ENCODE measurements at places on chromosomes 16 and 17.

DNA sequence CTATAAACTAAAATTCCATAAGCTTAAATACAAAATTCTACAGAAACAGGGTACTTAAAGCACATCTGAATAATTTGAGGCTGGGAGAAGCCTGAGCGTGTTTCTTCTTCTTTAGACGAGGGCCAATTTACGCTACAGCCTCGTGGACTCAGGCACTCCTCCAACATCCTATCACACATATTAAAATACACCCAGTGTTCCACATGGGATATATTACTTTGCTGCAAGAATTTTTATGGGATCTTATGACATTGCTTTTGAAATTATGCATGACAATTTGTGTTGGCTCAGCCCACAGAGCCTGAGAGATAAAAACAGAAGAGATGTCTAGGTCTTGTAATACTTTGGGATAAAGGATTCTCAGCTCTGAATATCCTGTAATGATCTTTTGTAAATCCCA lies 3.5 kb upstream of the TANGO6 start:
- no peak for DNase-seq

DNA sequence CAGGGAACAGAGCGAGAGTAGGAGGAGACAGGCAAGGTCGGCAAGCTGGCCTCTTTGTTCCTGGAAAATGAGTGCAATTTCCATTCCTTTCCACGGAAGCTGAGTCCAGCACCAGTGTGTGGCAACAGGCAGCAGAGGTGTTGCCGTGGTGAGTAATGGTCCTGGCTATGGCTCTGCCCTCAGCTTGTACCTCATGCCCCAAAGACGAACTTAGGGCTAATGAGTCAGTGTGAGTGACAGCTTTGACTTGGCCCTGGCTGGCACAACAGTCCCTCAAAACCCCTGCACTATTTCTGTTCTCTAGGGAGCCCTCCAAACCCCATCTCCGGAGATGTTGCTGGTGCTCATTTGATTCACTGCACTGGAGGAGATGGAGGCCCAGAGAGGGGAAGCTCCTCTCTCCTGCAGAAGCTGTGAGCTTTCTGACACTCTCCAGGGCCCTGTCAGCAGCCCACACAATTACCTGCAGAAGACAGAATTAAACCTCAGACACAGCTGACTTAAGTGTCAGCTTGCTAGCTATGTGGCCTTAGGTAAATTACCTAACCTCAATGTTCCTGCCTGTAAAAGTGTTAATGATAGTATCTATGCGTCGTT lies 129.9 kb downstream of the TMEM132E start:
- no peak for DNase-seq

GRCh38 chr17:64507413-64507782 lies 621 bp downstream of the CEP95 start:
- DNase-seq = no peak

GRCh38 chr17:49748223-49748622 lies 15.7 kb downstream of the FAM117A start:
- DNase-seq = no peak

DNA sequence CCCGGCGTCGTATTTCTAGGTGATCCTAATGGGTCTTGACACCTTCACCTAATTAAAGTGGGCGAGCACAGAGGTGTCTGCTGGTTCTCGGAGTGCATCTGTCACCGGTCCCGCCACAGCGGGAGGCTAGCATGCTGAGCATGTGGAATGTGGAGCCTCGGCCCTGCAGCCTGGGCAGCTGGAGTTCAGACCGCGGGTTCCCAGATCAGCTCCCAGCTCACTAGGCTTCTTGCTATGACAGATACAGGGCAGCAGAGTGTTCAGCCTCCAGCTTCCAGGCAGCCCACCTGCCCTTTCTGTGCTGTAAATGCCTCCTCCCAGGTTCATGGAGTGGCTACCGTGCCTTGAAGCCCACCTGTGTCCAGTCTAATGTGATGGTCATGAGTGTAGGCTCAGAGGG lies 166.7 kb downstream of the CPPED1 start:
- DNase-seq = no peak

- DNase-seq = no peak
Observed at GRCh38 chr17:20225162-20226115, 216.3 kb downstream of the SPECC1 start.

DNA sequence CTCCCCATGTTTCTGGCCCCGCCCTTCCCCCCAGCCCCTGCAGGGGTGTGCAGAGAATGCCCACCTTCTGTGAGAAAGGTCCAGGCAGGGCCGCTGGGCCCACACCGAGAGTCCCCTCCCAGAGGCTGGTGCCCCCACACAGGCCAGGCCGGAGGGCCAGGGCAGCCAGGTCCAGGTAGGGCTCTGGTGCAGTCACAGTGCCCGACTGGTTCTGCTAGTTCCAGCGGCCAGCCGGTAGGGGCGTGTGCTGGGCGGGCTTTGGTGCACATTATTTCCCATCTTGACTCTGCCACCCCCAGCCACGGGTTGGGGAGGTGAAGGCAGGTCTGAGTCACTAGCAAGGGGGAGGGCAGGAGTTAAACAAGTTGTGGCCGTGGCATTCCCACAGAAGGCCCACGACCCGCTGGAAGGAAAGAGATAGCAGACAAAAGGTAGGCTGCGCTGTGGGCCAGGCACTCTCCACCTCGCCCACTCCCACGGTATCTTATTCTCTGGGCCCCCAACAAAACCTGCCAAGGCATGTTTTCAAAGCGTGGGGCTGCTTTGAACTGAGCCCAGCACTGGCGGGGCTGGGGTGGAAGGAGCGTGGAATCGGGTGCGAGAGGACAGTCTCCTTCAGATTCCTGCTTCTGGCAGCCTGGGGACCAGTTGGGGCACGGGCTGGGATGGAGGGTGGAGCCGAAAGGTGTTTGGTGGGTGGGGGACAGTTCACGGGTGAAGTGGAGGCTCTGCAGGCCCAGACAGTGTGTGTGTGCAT lies 1.9 kb downstream of the EPN3 start:
- DNase-seq = no peak

- DNase-seq = peak; percentile 66
Observed at GRCh38 chr17:8997994-8998628, 23.2 kb upstream of the NTN1 start.

DNA sequence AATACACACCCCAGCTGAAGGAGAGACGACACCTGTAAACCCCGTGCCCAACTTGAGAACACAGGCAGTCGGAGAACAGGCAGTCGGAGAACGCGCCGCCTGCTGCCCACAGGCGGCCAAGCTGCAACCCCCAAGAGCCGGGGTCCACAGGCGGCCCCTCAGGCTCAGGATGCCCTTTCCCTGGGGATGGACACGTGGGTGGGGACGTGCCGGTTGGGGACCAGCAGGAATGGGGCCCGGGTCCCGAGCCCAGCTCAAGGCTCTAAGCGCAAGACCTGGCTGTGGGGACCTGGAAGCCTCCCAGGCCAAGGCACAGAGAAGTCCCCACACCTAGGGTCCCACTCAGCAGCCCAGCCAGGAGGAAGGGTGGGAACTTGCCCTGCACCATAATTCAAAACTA lies 79.5 kb upstream of the GNG13 start:
- no peak for DNase-seq

GRCh38 chr17:55629995-55630394 lies 92.7 kb downstream of the TMEM100 start:
- DNase-seq = no peak

DNA sequence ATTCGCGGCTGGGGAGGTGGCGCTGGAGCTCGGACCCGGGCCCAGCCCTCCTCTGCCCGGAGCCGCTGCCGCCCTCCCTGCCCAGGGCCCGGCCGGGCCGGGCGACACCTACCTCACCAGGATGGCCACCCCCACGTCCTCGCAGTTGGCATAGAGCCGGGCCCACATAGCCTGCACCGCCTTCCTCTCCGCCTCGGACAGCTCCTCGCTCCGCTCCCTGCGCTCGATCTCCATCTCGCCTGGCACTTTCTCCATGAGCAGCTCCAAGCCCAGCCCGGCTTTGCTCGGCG lies 276 bp downstream of the CYGB start:
- DNase-seq = no peak

GRCh38 chr16:80981103-80981502 lies 25.6 kb downstream of the CMC2 start:
- DNase-seq = no peak

GRCh38 chr17:34156741-34157589 lies 98.1 kb upstream of the CCL2 start:
- no peak for DNase-seq

GRCh38 chr17:18380471-18381157 lies 3.0 kb downstream of the EVPLL start:
- no peak for DNase-seq

- DNase-seq = no peak
Observed at GRCh38 chr17:18116078-18116477, 7.5 kb downstream of the MYO15A start.

DNA sequence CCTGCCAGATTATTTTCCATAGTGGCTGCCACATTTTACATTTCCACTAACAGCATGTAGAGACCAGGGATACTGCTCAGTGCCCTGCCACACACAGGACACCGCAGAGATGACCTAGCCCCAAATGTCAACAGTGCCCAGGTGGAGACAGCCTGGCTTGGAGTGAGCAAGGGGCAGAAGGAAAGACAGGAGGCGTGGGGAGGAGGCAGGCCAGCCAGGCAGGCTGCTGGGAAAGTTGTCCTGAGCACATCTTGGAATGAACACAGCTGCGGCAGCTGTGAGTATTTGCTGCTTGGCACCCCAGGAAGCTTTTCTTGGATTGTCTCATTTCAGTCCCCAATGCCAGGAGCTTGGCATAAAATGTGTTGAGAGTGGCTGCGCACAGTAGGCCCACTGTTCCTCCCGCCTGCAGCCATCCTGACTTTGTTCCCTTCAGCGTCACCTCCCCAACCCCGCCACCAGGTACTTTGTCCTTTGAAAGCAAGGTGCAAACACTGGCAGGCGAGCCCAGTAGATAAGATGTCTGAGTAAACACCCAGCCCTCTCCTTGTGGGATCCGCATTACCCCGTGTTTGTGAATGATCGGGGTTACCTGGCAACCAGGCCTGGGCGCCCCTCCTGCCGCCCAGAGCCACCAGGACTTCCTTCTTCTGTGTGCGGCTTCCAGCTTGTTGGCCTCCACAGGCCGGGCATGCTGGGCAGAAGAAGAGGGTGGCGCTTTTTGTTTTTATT lies 114.0 kb downstream of the CMIP start:
- DNase-seq = no peak

DNA sequence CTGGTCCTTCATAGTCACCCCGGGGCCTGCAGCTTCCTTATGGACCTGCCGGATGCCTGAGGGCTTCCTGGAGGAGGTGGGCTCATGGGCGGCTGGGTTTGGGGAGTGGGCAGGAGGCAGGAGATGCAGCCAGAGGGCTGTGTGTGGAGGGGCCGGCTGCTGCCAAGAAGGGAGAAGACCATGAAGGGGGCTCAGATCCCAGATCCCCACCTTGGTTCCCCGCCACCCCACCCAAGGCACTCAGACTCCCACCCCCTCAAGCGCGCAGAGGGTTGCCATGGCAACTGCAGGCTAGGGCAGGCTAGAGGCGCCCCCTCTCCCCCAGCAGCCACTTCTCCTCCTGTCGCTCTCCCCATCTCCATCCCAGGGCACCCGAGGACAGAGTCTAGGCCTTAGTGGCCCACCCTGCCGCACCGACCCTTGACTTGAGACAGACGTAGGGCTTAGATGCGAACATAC lies 104.5 kb downstream of the CRLF3 start:
- no peak for DNase-seq

GRCh38 chr17:9529033-9529700 lies 46.5 kb downstream of the STX8 start:
- DNase-seq = no peak

- DNase-seq = no peak
Observed at GRCh38 chr17:64335486-64335885, 55.2 kb downstream of the PECAM1 start.

- DNase-seq = no peak
Observed at GRCh38 chr16:75114179-75114945, 2.2 kb downstream of the LDHD start.

- no peak for DNase-seq
Observed at GRCh38 chr16:72723781-72724180, 324.1 kb downstream of the ZFHX3 start.

DNA sequence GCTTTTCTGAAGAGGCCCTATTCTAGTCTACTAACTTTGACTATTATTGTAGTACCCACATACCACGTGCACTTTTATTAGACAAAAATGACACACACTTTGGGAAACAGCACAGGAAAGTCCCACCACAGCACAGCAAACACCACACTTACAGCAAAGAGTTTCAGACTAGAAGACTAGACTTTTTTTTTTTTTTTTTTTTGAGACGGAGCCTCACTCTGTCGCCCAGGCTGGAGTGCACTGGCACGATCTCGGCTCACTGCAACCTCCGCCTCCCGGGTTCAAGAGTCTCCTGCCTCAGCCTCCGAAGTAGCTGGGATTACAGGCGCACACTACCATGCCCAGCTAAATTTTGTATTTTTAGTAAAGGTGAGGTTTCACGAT lies 20.1 kb downstream of the YWHAE start:
- no peak for DNase-seq

- DNase-seq = no peak
Observed at GRCh38 chr16:14110728-14111251, 39.7 kb downstream of the MRTFB start.

- no peak for DNase-seq
Observed at GRCh38 chr17:57735707-57736106, 9.4 kb downstream of the CCDC182 start.

GRCh38 chr16:54431041-54431996 lies 144.7 kb upstream of the IRX3 start:
- DNase-seq = no peak

DNA sequence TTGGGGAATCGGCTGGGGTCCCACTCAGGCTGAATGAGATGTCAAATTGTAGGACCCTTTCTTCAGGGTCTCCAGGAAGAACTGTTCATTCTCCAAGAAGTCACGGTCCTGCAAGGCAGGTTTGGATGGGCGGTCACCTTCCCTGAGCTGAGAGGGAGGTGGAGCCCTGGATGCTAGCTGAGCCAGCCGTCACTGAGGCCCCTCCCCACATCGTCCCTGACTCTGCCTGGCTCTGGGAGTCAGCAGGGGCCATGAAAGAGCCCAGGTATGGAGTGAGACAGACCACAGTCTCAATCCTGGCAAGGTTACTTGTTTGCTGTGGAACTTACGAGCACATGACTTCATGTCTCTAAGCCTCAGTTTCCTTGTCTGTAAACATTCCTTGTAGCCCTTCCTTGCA lies 6.0 kb upstream of the MRPL38 start:
- no peak for DNase-seq

Data from activated T-helper 1 cell treated with Interleukin-2 at 50 U/mL for 16 hours (primary cell).